SJSA1 (cell line): ENCODE measurements at places on chromosomes 3 and 15. TPM values are rescaled to one million over a fixed set of nuclear protein-coding genes. Genes with fewer than 3 reads are reported as not detected.

GRCh38 chr3:164200053-164200823 is 878.1 kb downstream of the SI start:
- DNase-seq, result no peak

The MCF2L2 gene
- 0.03 TPM in 1 of 2 replicates, not detected in the other for total RNA-seq

DNA sequence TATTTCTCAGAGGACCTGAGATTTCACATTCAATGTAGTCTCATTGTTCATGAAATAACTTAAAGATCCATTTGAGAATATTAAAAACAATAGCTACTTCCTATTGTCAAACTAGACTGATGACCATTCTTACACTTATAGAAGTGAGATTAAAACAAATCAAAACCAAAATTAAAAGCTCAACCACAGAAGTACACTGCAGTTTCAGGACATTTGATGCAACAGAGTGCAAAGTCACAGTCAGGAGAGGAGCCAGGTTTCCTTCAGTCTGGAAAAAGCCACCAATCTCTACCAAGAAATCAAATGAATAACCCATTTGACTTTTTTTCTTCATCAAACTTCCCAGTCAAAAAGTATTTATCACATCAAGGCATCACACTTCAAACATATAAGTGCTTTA is 5.5 kb downstream of the CCPG1 start:
- no peak for DNase-seq

DNA sequence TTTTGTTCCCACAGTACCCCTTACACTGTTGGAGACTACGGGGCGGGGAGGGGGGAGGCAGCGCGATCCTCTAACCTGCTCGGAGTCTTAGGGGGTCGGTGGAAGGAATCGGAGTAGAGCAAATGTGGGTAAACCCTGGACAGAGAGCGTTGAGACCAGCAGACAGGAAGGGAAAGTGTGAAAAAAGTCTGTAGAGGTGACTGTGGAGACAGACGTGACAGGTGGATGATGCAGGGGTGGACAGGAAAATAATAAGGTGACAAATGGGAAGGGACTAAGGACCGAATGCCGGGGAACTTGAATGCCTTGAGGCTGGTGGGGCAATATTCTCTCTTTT is 424 bp downstream of the EAF2 start:
- DNase-seq, result no peak
